ENCODE measurements at places on chromosomes 11 and 22.

- DNase-seq = no peak
Measured at GRCh38 chr11:107562647-107563208, 2.8 kb downstream of the ALKBH8 start.

GRCh38 chr11:99934008-99934407, 753.1 kb upstream of the ARHGAP42 start:
- peak; percentile 7 for DNase-seq

DNA sequence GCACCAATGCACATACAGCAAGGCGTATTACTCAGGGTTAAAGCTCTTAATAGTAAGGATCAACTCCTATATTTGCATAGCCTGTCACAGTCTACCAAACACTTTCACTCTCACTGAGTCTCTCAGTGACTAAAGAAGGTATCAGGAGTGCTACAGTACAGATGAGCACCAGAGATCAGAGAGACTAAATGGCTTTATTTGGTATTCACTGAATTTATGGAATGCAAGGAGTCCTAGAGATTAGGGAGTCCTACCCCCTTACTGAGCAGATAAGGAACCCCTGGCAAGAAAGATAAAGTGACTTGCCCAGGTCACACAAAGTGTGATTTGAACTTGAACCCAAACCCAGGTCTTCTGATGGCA, 396.4 kb upstream of the CCDC90B start:
- no peak for DNase-seq

GRCh38 chr11:63459586-63459985, 31.4 kb downstream of the PLAAT5 start:
- DNase-seq = no peak

- DNase-seq = peak; percentile 69
Measured at GRCh38 chr11:103035791-103036434, 56.0 kb downstream of the DCUN1D5 start.

GRCh38 chr11:33375688-33376311, 118.6 kb downstream of the HIPK3 start:
- no peak for DNase-seq

GRCh38 chr11:126512741-126513715, 157.5 kb downstream of the ST3GAL4 start:
- DNase-seq = no peak

DNA sequence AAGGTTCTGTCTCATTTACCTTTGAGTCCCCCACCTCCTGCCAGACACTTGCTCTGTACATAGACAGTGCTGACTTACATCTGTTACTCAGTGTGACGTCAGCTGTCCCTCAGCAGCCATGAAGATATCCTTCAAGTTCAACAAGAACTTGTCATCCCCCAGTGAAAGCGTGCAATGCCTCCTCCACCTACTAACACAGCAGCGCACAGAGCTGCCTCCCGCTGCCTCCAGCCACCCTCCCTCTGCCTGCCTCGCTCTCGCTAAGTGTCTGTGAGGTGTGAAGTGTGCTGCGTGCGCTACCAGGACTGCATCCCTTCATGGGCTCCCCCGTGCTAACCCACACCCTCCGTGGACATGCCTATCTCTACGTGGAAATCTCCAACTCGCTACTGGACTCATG, 621.4 kb downstream of the BRD1 start:
- no peak for DNase-seq

GRCh38 chr11:49208006-49208721, at the start of gene FOLH1:
FOLH1 (minus strand) TSS chr11:49208602; CDS start chr11:49208409, 193 bp downstream.
- DNase-seq = peak; percentile 63

GRCh38 chr22:48585916-48586798, 1241.5 kb downstream of the BRD1 start:
- no peak for DNase-seq

GRCh38 chr22:46655861-46656608, 35.8 kb downstream of the GRAMD4 start:
- DNase-seq = no peak

DNA sequence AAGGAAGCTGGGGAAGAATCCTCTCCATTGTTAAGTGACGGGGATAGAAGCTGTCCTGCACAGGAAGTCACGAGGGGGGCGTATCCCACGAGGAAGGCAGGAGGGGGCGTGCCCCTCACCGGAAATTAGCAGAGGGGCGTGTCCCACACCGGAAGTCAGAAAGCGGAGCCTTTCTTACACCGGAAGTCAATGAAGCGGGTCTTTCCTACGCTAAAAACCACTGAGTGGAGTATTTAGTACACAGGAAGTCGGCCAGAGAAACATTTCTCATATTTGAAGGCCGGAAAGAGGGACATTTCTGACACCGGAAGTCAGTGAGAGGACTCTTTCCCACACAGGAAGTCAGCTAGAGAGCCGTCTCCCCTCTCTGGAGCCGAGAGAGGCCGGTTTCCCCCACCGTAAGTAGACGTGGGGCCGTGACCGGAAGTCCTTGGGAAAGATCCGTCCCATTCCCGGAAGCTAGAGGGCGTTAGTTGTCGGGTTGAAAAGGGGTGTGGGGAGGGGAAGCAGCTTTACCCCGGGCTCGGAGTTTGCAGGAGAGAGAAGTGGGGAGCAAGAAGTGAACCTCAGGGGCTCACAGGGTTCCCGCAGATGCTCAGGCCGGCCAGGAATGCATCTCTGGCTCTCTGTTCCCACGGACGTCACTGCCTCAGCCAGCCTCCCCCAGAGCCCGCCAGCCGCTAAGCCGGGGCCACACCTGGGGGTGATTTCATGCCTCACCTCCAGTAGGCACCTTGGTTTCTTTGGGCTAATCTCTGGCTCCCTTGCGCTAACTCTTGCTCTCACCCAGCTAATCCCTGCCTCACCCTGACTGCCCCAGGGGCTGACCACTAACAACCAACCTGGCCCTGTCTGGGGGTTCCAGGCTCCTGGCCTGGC, 15.4 kb downstream of the MIAT start:
- DNase-seq = peak; percentile 100

DNA sequence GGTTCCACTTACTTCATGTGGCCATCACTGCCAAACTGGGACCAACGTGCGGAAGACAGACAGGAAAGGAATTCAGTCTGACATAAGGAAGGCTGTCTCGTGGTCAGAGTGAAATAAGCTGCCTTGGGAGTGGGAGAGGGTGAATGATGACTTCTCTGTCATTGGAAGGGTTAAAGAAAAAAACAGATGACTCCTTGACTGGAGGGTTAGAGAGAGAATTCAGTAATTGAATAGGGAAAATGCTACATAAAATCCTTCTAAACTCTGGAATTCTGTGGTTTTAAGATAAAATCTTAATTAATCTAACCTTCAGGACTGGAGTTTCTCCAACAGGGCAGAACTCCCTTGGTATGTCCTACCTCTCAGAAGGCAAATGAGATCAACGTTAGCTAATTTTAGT, 33.8 kb downstream of the RAB30 start:
- no peak for DNase-seq

DNA sequence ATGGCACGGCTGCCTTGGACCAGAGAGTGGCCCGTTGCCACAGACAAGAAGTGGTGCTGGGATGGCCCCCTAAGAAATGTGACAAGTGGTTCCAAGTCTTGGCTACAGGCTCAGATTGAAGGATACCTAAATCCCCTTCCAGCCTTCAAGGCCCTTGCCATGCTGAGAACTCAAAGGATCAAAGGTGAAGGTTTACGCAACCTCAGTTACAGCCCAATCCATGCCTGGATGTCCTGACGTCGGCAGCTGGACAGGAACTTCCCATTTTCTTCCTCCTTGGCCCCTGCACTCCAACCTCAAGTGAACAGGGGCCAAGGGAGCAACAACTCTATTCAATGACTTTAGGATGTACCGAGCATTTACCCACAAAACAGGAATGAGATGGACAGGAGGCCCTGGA, 95.4 kb downstream of the DHCR7 start:
- DNase-seq = no peak

GRCh38 chr22:48402591-48403031, 1425.1 kb downstream of the BRD1 start:
- no peak for DNase-seq

GRCh38 chr22:43014316-43014868, 557 bp downstream of the PACSIN2 start:
- DNase-seq = no peak

GRCh38 chr11:44333271-44334218, 23.6 kb upstream of the ALX4 start:
- no peak for DNase-seq

- DNase-seq = no peak
Measured at GRCh38 chr11:82082976-82083375, 650.7 kb downstream of the FAM181B start.

DNA sequence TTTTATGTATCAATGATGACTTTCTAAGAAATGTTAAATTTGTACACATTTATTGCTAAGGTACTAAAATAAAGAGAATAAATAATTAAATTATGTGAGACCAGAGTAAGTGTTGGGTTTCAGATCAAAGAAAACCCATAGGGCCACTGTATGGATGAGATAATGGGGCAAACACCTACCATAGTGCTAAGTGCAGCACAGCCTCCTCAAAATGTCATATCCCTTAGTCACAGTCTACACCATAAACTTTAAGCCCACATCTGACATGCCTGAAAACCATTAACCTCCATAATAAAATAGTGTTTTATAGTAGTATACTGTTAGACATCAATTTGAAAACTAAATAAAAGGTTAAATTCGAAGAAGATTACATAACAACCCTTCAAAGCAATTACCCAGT, 37.5 kb downstream of the SESN3 start:
- DNase-seq = no peak

GRCh38 chr11:2215230-2215560, 43.6 kb upstream of the TH start:
- no peak for DNase-seq

GRCh38 chr11:82216927-82217570, 516.6 kb downstream of the FAM181B start:
- DNase-seq = no peak

- DNase-seq = no peak
Measured at GRCh38 chr22:21975273-21975672, 7.3 kb downstream of the TOP3B start.

DNA sequence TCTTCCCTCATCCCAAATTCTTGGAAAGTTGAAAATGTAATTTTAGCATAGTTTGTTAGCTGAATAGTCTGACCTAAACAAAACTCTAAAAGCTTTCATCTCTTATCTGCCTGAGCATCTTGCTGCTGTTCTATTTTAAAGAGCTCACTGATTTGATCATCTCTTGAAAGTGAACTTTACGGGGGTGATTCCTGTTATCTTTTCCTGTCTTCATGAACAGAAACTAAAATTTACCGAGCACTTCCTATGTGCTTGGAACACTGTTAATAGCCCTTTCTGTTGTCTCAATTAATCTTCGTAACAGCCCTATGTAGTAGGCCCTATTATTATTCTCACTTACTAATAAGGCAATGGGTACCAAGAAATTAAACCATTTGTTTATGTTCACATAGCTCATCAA, 12.3 kb downstream of the AMOTL1 start:
- DNase-seq = no peak

GRCh38 chr22:24046024-24046423, 34.9 kb downstream of the CABIN1 start:
- DNase-seq = no peak

DNA sequence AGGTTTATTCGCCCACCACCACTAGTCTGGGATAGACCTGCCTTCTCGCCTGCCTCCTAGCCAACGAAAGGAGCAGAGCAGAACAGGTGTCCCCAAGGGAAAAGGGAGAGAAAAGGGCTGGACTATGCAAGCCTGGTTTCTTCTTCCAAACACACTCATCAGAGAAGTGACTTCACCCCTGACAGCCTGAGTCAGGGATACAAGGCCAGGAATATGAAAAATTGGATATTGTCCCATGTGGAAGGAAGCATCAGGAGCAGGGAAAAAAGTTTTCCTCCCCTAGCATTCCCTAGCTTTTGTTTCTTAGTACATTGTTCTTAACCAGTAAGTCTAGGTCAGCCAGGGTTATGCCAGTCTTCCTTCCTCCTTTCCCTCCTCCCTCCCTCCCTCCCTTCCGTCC, 56.9 kb upstream of the TNRC6B start:
- DNase-seq = no peak

DNA sequence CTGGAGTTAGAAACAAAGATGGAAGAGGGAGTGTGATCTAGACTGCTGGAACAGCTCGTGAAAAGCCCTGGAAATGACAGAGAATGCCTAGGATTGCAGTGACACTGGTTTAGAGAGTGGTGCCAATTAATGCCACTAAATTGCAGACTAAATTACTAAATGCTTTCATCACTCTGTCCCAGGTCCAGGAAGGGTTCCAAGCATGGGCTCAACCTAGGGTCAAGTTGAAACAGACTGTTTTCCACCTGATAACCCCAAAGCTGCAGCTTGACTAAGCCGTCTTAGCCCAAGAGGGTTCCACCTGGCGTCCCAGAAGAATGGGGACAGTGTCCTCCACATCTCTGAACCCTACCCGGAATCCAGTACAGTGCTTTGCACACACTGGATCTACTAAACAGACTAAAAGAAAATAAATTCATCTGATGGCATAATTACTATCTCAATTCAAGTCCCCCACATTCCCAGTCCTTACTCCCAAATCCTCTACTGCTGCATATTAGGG, 1.1 kb upstream of the CRY2 start:
- DNase-seq = no peak

- no peak for DNase-seq
Measured at GRCh38 chr11:36360318-36360717, 64.2 kb downstream of the PRR5L start.

DNA sequence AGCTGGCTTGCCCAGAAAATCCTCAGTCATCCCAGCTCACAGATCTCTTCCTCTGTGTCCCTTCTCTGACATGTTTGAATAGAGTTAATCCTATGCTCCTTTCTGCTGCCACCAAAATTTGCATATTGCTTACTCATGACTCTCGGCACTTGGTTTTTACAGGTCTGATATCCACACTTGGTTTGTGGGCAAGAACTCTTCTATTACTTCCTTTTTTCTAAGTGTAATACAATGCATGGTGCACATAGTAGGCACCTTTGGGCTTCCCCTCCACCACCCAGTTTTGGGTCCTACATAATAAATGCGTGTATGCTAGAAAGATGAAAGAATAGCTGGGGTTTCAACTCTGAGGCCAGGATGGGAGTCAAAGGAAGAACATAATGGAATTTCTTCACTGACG, 69.7 kb upstream of the GRK3 start:
- no peak for DNase-seq

DNA sequence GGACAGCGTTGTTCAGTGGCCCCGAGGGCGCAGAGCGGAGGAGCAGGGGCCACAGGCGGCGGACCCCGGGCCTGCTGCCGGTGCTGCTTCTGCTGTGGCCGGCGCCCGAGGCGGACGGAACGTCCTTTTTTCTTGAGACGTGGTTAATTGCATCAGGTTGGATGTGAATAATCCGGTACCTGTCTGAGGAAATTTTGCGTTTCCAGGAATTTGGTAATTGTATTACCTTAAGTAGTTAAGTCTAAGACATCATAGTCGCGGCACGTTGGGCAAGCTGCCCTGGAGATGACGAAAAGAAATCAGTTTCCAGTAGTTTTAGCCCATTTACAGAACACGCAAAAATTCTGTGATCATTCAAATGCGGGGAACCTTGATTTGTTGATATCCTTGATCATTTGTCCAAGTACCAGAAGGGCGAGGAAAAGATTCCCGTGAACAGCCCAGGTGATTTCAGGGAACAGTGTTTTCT, 789 bp downstream of the SPECC1L start:
- peak; percentile 43 for DNase-seq

GRCh38 chr11:112634551-112634950, 326.7 kb upstream of the NCAM1 start:
- no peak for DNase-seq
